ENCODE measurements at places on chromosomes 3 and 15. TPM values are rescaled to one million over a fixed set of nuclear protein-coding genes. Genes with fewer than 3 reads are reported as not detected.

DNA sequence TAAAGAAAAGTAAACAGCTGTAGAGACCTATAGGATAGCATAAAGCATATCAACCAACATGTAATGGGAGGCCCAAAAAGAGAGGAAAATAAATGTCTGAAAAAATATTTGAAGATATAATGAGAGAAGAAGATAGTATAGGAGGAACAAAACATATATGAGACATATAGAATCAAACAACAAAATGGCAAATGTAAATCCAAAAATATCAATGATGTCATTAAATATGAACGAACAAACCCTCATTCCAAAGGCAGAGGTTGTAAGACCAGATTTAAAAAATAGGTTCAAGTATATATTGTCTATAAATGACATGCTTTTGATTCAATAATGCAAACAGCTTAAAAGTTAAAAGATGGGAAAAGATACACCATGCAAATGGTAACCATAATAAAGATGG lies 470.4 kb downstream of the AGBL1 start:
- H3K36me3 ChIP-seq = no peaks in the 10 kb centered on the region
- no peaks in the 10 kb centered on the region for H3K4me1 ChIP-seq
- no peak overlapping the region for H3K27ac ChIP-seq
- no peak overlapping the region for H3K4me3 ChIP-seq

GRCh38 chr3:104437891-104438290 lies 928.8 kb upstream of the ALCAM start:
- no peak overlapping the region for H3K27ac ChIP-seq
- no peak overlapping the region for H3K4me3 ChIP-seq
- H3K36me3 ChIP-seq = no peaks in the 10 kb centered on the region
- DNase-seq = no peak
- no peaks in the 10 kb centered on the region for H3K27me3 ChIP-seq

- H3K27me3 ChIP-seq = no peaks in the 10 kb centered on the region
- no peaks in the 10 kb centered on the region for H3K36me3 ChIP-seq
- peak overlapping the region; percentile 23 for H3K27ac ChIP-seq
These were observed 35.5 kb downstream of the DUT start for GRCh38 chr15:48366584-48367312.

DNA sequence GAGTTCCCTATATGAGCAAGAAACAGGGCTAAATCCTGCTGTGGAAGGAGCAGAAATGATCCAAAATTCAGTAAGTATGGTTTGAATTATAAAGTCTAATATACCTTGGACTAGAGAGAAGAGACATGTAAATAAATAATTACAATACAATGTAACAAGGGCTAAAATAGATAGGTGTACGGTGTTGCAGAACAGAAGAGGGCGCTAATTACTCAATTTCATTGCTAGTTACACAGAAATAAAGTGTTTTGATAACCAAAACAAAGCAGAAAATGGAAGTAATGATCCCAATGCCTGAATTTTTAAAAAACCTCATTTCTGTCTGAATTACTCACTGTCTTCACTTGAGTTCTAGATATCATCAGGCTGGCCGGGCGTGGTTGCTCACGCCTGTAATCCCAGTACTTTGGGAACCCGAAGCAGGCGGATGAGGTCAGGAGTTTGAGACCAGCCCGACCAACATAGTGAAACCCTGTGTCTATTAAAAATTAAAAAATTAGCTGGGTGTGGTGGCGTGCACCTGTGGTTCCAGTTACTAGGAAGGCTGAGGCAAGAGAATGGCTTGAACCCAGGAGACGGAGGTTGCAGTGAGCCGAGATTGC lies 8.3 kb upstream of the PLCH1 start:
- DNase-seq = no peak
- H3K27me3 ChIP-seq = no peaks in the 10 kb centered on the region
- H3K4me1 ChIP-seq = no peaks in the 10 kb centered on the region
- H3K36me3 ChIP-seq = no peaks in the 10 kb centered on the region

- no peak for DNase-seq
- H3K27me3 ChIP-seq = peaks cover 17% of the 10 kb centered on the region
- no peaks in the 10 kb centered on the region for H3K36me3 ChIP-seq
These were observed at the start of gene PLCB2 for GRCh38 chr15:40307421-40308211. TSS of gene PLCB2 (minus strand) at chr15:40307935. CDS start at chr15:40307672, 263 bp downstream.

GRCh38 chr15:65287520-65287855 lies 805 bp upstream of the PARP16 start:
- peak overlapping the region; percentile 82 for H3K27ac ChIP-seq
- H3K27me3 ChIP-seq = no peaks in the 10 kb centered on the region
- H3K4me1 ChIP-seq = peaks cover 32% of the 10 kb centered on the region
- no peaks in the 10 kb centered on the region for H3K36me3 ChIP-seq

DNA sequence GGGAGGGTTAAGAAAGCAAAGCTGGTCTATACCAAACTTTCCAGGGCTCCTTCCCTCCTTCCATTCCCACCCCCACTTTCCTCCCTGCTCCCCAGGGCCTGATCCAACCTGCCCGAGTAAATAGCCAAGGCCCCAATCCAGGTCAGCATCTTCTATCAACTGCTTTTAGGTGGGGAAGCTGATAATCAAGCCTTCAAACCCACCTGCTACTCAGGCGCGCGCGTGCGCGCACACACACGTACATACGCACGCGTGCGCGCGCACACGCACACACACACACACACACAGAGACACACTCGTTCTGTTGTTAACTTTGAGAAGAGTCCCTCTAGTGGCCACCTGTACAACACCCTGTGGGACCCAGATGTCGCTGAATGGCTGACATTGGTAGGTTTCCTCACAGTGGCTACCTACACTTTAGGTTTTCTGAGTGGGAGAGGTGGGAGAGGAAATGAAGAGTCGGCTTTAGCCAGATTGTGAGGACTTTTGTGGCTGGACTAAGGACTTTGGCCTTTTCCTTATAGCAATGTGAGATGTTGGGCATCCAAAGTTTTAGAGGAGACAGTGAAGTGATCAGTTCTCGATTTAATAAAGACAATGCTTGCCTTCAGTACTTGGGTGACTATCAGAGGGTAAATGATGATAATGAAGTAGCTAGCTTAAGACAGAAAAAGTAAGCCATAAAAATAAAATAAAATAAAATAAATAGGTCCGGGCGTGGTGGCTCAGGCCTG lies 179.9 kb upstream of the C2CD4B start:
- no peaks in the 10 kb centered on the region for H3K4me1 ChIP-seq
- no peak for DNase-seq
- H3K4me3 ChIP-seq = peak overlapping the region; percentile 26
- H3K27ac ChIP-seq = no peak overlapping the region
- no peaks in the 10 kb centered on the region for H3K27me3 ChIP-seq

The ANKRD28 gene
- total RNA-seq = 24.4 TPM
